ENCODE measurements at places on chromosomes 6 and 20.
A peak's percentile ranks its signal among the peaks of the same experiment; 100 is the strongest.

DNA sequence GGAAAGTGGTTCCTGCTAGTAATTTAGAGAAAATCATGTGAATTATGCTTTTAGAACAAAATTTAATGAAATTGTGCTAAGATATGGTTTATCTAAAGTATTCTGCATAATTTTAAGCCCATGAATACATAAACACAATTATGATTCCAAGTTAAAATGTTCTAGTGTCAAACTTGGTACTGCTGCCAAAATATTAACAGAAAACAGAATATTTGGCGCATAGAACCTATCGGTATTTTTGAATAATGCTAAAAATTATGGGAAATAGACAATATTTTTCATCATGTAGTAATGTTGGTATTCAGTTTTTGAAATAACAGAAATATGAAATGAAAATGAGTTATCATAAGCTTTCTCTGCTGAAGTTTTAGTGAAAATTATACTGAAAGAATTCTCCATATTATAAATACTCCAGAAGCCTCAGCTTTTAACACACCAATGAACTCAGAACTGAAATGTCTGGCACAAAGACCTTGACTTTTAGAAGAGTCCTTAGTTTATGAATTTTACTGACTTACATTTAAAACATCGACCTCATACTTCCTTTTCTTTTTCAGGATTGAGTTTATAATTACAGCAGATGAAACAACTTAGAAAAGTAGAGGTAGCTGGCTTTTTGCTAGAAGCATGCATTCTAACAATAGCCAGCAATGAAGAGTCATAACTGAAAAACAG lies 1192.3 kb upstream of the GJE1 start:
- no peak for DNase-seq

- DNase-seq, result no peak
Measured at GRCh38 chr6:38088010-38088409, 268.5 kb downstream of the ZFAND3 start.

GRCh38 chr6:96844530-96844929 lies 7.3 kb upstream of the GPR63 start:
- no peak for DNase-seq

- DNase-seq, result peak; percentile 60
Measured at GRCh38 chr20:45346291-45346718, 1.9 kb downstream of the SDC4 start.

- DNase-seq, result no peak
Measured at GRCh38 chr6:159334068-159334467, 164.9 kb downstream of the FNDC1 start.

DNA sequence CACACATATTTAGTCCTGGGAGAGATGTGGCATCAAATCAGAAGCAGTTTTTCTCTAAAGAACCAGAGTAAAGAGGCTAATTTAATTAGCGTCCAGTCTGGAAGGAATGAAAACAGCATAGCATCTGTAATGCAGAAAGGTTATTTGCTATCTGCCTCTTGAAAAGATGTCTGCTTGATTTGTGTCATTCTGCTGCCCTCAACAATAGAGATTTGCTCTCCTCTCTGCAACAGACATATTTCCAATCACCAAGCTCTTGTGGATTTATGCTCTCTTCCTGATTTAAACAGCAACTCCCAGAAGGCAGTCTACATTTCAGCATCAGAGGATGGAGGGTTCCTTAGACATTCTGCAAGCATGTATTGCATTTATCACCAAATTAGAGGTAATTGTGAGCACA lies 53.5 kb upstream of the AKAP12 start:
- DNase-seq, result no peak

DNA sequence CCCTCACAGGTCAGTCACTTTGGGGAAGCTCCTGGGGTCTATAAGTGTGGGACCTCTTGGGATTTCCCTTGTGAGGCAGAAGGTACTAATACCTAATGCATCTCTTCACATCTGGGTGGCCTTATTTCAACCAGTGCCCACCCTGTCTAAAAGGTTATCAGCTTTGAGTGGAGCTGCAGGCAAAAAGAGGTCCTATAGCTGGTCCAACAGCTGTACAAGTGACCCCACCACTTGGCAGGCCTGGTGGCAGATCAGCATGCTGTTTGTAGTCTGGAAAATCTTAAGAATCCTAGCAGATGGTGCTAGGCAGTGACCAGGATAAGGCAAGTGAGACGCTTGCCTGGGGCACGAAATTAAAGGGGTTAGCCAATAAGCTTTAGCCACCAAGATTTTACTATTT lies 51.6 kb upstream of the GTSF1L start:
- no peak for DNase-seq

GRCh38 chr20:52948491-52948890 lies 23.7 kb upstream of the TSHZ2 start:
- peak; percentile 59 for DNase-seq

DNA sequence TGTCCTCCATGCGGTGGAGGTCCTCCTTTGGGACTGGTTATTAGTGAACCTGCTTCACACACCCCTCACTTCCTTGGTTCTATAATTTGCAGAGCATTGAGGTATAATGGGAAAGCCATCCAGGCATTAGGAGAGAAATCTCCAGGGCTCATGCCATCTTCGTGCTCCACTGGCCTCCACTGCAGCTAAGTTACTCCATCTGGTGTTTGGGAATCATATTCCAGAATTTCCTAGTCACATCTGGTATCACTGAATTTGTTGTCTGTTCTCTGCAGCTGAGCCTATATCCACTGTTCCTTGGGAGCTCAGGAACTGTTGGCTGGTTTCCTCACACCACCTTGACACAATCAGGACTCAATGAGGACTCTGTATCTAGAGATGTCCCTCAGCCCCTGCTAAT lies 173.0 kb upstream of the TSHZ2 start:
- DNase-seq, result no peak

DNA sequence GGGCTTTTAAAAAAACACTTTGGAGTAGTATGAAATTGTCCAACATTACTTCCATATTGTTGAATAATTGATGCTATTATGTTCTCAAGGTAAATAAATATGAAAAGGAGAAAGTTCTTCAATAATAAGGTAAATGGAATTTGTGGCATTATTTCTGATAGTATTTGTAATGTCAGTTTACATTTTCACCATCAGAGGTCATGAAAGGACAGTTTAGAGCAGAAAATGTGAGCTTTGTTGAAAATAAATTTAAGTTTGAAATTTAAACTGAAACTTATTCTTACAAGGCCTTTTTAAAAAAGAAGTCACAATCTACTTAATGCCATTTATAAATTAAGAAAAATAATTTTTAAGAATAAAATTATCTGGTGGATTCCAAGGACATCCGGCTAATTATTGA lies 15.8 kb upstream of the CEP162 start:
- no peak for DNase-seq

GRCh38 chr6:169289619-169290339 lies 36.1 kb upstream of the THBS2 start:
- peak; percentile 85 for DNase-seq

DNA sequence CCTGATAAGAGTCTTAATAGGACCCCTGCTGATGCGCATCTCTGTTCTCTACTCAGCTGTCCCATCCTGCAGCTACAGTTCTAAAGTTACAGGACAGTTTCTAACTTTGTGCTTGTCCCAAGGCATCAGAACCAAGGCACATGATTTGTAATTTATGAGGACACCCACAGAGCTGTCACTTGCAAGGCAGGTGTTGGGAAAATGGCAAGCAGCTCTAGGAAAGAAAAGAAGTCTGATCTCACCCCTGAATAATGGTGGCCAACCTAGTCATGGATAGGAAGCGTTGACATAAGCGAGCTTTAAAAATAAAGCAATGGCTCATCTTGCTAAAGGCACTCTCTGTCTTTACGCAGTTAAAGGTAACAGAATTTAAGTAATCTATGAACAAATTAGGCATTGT lies 127.6 kb upstream of the VGLL2 start:
- DNase-seq, result no peak

GRCh38 chr6:14707276-14707675 lies 538.6 kb upstream of the JARID2 start:
- peak; percentile 15 for DNase-seq

DNA sequence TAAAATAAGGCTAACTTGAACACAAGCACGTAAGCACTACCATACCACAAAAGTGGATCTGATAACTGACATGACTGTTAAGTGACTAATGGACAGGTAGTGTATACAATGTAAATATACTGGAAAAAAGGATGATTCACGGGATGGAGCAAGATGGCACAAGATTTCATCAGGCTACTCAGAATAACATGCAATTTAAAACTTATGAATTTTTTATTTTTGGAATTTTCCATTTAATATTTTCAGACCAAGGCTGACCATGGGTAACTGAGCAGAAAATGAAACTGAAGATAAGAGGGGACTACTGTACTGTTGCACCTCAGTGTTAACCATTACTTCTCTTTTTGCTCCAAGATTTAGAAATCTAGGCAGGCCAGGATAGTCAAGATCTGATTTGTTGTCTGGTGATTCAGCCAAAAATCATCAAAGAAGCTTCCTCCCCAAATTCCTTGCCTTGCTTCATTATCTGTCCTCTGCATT lies 45.4 kb downstream of the TPBG start:
- peak; percentile 74 for DNase-seq

- peak; percentile 32 for DNase-seq
Measured at GRCh38 chr6:84093441-84094435, 60.2 kb downstream of the MRAP2 start.

DNA sequence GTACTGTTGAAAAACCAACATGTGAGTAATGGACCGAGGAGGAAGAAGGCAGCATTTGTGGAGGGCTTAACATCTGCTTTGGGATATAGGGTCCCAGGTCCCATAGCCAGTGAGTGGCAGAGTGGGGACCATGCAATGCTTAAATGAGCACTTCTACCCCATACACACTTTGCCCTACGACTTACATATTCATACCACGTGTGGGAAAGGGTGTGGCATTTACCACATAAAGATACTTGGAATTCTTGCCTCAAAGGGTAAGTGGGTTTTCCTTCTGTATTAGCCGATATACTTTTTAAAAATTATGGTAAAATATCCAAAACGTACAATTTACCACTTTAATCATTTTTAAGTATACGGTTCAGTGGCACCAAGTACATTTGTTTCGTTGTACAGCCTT lies 199.3 kb downstream of the BACH2 start:
- no peak for DNase-seq

DNA sequence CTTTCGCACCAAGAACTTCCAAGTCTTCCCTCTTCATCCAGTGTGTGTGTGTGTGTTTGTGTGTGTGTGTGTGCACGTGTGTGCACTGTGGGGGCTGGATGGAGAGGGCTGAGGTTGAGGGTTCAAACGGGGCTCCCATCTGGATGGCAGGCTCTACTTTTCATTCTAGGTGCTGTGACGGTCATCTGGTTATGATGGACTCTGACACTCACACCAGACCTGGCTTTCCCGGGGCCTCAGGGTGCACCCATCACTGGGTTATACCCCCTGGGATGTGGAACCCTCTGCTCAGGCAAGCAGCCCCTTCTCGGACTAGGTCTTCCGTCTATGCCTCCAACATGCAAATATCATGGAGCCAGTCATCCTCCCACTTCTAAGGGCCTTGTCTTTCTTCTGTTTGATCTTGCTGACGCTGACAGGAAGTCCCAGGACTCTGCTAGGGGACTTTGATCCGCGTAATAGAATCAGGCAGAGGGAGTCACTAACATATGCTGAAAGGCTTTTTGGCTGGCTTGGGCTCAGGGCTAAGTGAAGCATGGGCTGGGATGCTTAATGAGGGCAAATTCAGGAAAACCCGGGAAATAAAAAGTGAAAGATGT lies 313.6 kb downstream of the CDC5L start:
- no peak for DNase-seq

DNA sequence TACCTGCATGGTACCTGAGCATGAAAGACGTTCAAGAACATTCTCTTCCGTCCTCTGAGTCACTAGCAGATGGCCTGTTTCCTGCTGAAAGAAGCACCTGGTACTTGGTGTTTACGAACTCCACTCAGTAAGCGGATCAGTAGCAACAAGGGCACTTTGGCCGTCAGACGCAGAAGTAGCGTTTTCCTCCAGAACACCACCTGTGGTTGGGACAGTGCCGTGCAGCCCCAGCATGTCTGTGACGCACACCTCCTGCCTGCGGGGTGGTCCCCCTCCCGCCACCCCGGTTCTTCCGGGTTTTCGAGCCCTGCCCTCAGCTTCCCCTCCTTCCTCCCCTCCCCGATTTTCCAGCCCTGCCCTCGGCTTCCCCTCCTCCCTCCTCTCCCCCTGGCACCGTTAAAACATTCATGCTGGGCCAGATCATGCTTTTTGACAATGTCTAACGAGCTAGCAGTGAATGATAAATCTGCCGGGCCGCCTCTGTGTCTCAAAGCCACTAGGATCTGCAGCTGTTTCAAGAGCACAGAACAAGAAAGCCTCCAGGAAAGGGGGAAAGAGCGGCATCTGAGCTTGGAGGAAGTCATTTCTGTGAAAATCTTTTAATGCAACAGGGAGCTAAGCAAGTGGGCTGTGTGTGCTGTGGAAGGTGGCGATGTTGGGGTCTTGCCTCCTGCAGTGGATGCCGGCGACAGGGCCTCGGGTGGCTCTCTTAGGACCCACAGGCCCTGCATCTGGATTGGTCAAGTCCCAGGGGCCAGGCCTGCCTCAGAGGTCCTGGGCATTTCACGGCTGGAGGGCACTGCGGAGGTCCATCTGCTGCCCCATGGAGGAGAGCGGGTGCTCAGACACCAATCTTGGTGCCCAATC lies 207.9 kb downstream of the ERMARD start:
- no peak for DNase-seq

DNA sequence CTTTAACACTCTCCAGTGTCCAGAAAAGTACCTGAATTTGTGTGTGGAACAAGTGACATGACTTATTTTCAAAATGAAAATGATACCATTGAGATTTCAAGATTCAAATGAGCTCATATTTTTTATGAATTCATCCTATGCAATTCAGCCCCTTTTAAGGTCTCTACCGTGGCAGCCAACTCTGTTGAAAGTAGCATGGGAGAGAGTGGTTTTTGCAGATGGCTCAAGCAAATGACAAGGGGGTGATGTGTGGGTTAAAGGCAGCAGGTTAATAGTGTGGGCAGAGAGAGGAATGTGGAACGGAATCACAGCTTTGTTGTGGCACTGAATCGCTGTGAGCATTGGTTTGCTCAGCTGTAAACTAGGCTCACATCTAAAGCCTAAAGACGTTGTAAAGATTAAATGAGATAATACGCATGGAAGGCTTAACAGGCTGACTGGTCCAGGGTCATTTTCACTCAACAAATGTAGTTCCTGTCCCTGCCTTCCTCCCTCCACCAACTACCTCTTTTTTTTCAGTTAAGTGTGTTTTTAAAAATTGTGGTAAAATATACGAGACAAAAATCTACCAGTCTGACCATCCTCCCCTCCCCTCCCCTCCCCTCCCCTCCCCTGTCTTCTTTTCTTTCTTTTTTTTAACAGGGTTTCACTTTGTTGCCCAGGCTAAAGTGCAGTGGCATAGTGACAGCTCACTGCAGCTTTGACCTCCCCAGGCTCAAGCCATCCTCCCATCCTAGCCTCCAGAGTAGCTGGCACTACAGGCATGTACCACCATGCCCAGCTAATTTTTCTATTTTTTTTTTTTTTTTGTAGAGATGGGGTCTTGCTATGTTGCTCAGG lies 114.7 kb upstream of the ZNF217 start:
- peak; percentile 93 for DNase-seq

DNA sequence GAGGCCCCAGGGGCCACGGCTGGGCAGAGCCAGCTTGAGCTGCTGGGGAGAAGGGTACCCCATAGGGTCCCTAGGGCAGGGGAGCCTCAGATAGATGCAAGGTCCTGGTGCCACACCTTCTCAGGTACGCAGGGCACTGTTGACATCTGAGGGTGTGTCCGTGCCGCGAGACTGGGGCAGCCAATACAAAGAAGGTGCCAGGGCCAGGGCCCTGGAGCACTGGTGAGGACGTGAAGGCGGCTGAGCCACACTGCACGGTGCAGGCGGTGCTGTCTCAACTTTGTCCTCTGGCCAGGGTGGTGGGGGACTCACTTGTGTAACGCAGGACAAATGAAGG lies 649 bp upstream of the LRRC73 start:
- DNase-seq, result no peak

- DNase-seq, result no peak
Measured at GRCh38 chr20:55540486-55540885, 464.8 kb downstream of the CBLN4 start.

- DNase-seq, result no peak
Measured at GRCh38 chr20:37841971-37842370, 61.0 kb upstream of the VSTM2L start.

Data from M059J (cell line).